ENCODE measurements at places on chromosomes 11 and 22.
A peak's percentile ranks its signal among the peaks of the same experiment; 100 is the strongest.

- no peak for DNase-seq
Observed at GRCh38 chr11:82505379-82505778, 228.3 kb downstream of the FAM181B start.

DNA sequence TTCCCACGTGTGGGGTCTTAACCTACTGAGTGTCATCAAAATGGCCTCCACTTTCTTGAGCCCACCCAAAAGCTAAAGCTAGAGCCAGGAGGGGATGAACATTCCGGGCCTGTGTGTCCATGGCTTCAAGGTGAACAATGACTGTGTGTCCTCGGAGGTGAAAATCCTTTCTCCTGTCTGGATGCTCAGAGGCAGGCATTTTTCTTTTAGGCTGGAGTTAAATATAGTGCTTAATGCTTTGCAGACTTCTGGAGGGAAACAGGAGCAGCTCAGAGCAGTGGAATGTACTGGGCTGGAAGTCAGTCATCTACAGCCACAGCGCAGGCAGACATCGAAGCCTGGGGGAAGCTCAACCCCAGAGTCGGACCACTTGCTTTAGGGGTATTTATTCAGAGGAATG, 68.6 kb upstream of the TMEM45B start:
- DNase-seq, result no peak

GRCh38 chr11:79762279-79762921, 321.6 kb upstream of the TENM4 start:
- no peak for DNase-seq

GRCh38 chr11:17129003-17129402, 51.5 kb upstream of the RPS13 start:
- no peak for DNase-seq

GRCh38 chr22:22196018-22196533, 48.5 kb upstream of the VPREB1 start:
- DNase-seq, result no peak

- DNase-seq, result no peak
Observed at GRCh38 chr11:590997-591396, 14.7 kb downstream of the PHRF1 start.

- DNase-seq, result peak; percentile 35
Observed at GRCh38 chr11:39374963-39375698, 2084.3 kb downstream of the LRRC4C start.

DNA sequence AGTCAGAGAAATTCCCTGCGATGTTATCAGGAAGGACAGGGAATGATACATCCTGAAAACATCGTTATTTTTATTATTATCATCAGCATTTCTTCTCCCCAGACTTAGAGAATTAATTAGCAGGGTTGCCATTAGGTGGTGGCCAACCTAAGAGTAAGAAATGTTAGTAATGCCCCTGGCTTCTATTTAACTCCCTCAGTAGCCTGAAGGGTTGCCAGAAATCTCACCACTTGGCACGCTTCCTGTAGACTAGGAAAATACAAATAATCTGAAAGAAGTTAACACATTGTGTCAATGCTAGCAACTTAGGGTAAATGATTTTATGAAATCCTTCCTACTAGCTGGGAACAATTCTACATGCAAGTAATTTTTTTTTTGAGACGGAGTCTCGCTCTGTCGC, 45.5 kb downstream of the ENDOD1 start:
- DNase-seq, result no peak

- peak; percentile 47 for DNase-seq
Observed at GRCh38 chr22:20904008-20904979, 12.9 kb upstream of the CRKL start.

DNA sequence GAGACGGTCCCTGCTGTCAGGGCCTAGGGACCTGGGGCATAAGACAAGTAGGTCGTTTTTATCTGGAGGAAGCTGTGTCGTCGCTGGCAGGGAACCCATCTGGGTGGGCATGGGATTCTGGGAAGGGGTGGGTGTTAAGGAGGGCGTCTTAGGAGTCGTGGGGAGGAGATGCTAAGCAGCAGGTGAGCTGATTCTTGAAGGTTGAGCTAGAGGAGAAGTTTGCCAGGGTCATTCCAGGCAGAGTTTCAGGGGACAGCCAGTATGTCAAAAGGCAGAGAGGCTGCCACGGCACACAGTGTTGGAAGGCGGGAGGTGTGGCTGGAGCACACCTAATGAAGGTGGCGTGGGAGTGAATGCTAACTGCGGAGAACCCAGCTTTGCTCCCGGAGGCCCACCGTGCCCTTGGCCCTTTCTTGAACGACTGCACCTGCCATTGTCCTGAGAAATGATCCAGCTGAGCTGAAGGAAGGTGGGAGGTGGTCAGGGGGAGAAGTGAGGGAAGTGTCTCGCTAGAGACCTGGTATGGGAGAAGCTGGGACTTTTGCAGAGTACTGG, 1.3 kb downstream of the FAM118A start:
- no peak for DNase-seq

DNA sequence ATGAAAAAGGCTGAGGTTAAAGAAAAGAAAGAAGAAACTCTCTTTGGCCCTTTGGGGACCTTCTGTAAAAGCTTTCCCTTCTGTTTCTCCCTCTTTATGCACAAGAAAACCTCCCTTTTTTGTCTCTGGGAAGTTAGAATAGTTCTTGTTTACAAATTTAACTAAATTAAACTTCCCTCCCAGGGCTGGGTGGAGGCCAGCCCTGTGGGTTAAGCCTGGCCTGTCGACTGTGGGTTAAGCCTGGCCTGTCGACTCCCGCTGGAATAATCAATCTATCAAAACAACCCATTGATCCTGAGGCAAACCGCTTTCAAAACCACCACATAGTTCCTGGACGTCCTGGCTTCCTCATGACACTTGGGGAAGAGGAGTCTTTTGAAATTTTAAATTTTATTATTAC, 1.2 kb upstream of the DRG1 start:
- DNase-seq, result no peak

DNA sequence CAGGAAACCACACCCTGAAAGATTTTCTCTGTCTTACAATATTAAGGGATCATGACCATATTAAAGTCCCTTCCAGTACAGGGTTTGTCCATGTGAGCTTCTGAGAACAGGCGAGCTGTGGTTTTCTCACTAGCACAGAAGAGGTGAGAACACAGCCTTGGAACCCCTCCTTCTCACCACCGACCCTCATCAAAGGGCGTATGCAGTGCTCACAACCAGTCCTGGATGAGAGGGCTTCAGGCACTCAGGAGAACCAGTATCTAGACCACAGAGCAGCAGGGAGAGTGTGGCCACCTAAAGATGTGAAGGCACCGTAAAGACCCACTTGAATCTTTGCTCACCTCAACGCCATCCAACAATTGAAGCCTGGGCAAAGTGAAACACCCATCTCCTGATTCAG, 397.0 kb downstream of the ETS1 start:
- DNase-seq, result no peak

- DNase-seq, result no peak
Observed at GRCh38 chr22:39383841-39384625, 15.5 kb upstream of the TAB1 start.

Measured in LoVo (cell line).